ENCODE measurements at places on chromosomes 5 and 9. TPM values are rescaled to one million over a fixed set of nuclear protein-coding genes. Genes with fewer than 3 reads are reported as not detected.

INSYN2B gene
- 0.17 TPM for total RNA-seq

FAM221B gene
- not detected for total RNA-seq

PCDHB11 gene
- 1.8 TPM for total RNA-seq

MTX3 gene
- total RNA-seq, result 16.8 TPM

ZNF354C gene
- 6.9 TPM for total RNA-seq

TBC1D2 gene
- total RNA-seq, result 21.4 TPM

AQP3 gene
- total RNA-seq, result 1.1 TPM

EMB gene
- 15.1 TPM for total RNA-seq

EHMT1 gene
- total RNA-seq, result 70.9 TPM

PCDHGB4 gene
- total RNA-seq, result 6.4 TPM

GABRG2 gene
- not detected for total RNA-seq

LCN1 gene
- total RNA-seq, result not detected

VAV2 gene
- 48.3 TPM for total RNA-seq

FIBCD1 gene
- 2.3 TPM for total RNA-seq

SLCO6A1 gene
- not detected for total RNA-seq

DNAJA1 gene
- 138 TPM for total RNA-seq

GABRA1 gene
- not detected for total RNA-seq

CENPP gene
- 1.4 TPM for total RNA-seq

FAF2 gene
- total RNA-seq, result 45.5 TPM

CCNJL gene
- 21.9 TPM for total RNA-seq

HTR4 gene
- total RNA-seq, result not detected

TSSK1B gene
- not detected for total RNA-seq

PLEKHG4B gene
- total RNA-seq, result 5.4 TPM

Measured in kidney epithelial cell (primary cell).